ENCODE measurements at places on chromosomes 1 and 21.

DNA sequence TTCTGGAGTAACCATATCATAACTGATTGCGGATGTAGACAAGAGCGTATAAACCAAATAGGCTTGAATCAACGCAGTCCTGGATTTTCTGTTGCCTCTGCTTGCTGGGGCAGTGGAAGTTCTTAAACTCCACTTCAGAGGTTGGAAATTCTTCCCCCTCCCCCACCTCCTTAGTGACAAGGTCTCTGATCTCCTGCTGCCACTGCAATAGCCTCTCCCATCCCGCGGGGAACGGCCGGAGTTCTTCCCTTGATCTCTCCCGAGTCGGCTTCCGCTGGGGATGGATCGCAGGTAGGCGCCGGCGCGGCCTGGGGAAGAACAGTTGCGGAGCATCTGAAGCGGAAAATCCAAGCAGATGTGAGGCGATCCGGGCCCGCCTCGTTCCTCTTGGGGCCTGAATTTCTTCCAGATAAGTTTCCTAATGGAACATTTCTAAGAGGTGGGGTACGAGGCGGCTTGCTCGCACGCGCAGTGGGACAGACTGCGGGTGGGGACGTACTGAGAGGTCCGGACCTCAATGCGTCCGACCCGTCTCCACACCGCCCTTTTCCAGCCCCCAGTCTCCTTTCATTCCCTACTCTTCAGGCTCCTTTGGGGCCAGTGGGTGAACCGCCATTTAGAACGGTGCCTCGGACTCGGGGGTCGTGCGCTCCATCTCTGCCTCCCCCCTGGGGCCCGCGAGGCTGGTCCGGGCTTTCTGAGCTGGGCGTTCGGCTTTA lies 3.1 kb upstream of the SIM2 start:
- DNase-seq, result no peak

DNA sequence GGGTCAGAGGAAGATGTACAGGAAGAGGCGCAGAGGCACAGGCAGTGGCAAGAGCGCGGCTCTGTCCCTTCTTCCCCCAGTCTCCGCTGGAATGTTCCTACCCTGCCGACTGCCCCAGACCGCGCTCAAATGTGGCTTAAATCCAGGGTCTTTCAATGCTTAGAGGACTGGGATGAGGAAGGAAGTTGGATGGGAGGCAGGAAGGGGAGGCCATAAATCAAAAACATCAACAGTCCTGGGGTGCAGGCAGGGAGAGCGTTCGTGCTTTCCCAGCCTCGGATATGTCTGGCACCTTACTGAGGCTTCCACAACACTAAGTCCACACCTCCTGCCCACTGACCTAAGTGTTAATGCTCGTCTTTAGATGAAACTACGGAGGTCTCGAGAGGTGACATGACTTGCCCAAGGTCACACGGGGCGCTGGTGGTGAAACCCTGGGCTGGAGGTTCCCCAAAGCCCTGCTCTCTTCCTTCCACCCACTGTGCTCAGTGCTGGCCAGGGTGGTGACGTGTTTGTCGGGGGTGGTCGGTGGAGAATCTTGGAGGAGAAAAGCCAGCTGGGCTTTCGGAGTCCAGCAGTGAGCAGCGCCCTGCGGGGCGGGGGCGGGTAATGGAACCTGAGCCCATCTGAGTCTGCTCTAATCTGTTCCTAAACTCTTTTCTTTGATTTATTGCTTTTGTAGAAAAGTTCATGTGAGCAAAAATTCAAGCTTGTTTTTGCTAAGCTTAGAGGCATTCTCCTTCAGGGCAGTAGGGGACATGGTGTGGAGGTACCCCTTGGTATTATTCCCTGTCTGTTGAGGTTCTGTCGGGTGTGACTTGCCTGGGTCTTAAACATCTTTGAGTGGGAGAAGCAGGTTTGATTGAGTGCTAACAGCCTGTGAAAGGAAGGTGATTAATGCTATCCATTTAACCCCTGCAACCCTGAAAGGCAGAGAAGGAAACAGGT lies 708 bp downstream of the CDA start:
- no peak for DNase-seq

GRCh38 chr1:79380078-79380477 lies 373.5 kb upstream of the ADGRL4 start:
- no peak for DNase-seq

- DNase-seq, result no peak
Measured at GRCh38 chr21:43600642-43601402, 58.5 kb downstream of the HSF2BP start.

- DNase-seq, result no peak
Measured at GRCh38 chr1:183845681-183846080, 40.8 kb downstream of the RGL1 start.

DNA sequence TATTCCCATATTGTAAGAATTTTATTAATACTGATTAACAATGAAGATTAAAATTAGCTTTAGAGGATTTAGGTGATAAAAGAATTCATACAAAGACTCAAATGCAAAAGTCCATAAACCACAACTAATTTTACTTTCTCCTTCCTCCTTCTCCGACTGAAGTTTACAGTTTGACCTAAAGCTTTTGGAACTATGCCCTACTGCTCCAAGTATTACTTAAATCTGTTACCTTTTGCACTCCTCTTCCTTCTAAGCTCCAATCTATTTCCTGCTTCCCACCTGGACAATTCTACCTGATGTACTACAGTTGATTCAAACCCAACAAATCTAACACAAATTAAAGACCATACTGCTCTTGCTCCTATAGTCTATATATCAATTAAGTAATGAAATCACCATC lies 36.3 kb downstream of the ANKRD13C start:
- no peak for DNase-seq

DNA sequence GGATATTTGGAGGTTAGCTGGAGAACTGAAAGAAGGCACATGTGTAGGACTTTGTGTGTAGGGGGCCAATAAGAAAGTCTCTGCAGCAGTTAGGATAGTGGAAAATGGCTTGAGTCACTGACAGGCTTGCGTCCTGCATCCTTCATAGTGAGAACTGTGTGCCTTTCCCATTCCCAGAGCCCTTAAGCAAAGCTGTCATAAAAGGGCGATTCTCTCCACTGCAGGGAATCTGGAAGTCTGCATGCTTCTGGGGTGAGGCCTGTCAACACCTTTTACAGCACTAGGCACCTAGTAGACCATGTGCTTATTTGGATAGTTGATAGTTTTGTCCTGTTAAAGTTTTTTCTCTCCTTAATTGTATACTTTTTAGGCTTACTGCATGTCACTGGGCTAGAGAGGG lies 39.4 kb upstream of the MACF1 start:
- no peak for DNase-seq

DNA sequence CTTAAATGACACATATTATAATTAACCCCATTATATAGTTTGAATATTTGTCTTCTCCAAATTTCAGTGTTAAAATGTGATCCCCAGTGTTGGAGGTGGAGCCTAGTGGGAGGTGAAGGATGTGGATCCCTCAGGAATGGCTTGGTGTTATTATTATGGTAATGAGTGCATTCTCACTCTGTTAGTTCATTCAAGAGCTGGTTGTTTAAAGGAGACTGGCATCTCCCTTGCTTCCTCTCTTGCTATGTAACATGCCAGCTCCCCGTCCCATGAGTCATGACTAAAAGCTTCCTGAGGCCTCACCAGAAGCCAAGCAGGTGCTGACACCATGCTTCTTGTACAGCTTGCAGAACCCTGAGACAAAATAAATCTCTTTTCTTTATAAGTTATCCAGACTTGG lies 1612.7 kb downstream of the AMY1C start:
- no peak for DNase-seq

Data from activated T-cell treated with anti-CD3 and anti-CD28 coated beads for 4 hours (primary cell).